NCI-H146 (cell line): ENCODE measurements at places on chromosomes 1 and 21.
A peak's percentile ranks its signal among the peaks of the same experiment; 100 is the strongest.

GRCh38 chr1:156886583-156887281 lies 6.8 kb upstream of the PEAR1 start:
- DNase-seq: no peak

DNA sequence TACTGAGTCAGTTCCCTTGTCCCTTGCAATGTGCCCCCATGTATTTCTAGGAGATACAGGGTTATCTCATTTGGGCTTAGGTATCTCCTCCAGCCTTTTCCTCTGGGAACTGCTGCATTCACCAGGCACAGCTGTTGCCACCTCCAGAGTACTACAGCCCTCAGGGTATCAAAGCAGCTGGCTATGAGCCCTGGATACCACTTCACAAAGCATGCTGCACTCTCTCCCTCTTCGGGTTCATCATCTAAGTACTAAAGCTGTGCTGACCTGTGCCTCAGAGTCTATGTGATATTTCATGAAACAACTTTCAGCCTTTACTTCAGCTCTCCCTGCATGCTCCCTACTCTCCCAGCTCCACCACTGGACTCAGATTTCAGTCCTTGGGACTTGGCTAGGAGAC lies 62.3 kb downstream of the CCDC185 start:
- no peak for DNase-seq

DNA sequence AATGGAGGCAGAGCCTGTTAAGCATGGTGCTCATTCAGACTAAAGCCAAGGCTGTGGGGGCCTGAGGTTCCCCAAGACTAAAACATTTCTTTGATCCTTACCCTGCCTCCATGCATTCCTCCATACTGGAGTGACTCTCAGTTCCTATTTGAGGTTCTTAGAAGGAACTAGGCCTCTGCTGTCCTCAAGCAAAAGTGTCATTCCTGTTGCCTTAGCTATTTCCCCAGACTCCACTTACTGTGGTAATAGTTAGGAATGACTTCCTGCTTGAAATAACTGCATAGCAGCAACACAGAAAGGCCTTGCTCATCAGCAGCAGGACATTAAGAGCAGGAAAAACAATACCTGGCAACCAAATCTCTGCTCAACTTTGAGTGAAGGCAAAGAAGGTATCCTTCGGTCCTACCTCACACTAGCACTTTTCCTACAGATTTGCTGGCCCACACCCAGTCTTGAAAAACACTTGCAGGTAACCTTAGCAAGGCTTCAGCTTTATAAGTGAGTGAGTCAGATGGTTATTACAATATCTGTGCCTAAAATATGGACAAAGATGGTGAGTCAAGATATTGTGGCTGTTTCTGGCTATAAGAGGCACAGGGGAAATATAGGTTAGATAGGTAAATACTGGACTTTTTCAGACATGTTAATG lies 14.8 kb downstream of the LRRC41 start:
- DNase-seq: no peak

DNA sequence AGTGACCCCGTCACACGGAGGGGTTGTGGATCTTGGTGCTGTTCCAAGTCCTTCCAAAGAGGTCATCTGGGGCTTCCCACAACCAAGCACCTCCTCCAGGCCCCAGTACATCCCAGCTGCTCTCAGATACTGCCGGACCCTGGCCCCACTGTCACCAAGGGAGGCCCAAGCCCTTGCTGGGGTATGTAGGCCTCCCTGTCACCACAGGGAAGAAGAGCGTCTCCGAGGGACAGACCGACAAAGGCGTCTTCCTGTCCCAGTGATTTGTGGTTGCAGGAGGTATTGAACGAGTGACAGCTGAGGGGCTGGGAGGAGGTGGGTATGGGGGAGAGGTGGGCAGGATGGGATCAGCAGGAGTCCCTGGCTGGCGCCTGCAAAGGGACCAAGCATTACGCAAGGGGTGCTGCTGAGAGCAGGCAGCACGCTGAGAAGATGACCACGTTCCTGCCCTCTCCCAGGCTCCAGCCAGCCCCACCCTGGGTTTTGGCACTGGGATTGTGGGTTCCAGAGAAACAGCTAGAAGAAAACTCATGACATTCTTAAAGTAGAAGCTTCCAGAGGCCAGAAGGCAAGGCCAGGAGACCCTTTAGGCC lies 29.7 kb downstream of the LRP8 start:
- DNase-seq: no peak

DNA sequence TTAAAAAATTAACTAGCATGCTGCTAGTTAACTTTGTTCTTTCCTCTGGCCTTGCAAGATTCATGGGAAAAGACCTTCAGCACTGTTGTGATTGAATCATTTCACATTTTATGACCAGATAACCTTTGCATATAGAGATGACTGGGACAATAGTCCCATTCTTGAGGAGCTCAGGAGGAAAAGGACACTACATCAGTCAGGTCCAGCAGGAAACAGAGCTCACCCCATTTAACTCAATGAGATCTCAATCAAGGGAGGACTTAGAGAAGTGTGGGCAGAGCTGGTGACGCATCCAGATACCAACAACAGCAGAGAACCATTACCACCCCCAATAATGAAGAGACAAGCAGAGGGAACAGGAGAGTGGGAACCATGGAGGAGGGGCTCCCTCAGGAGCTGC lies 109.4 kb upstream of the GUCA2B start:
- no peak for DNase-seq

GRCh38 chr1:217407534-217408001 lies 223.3 kb downstream of the GPATCH2 start:
- DNase-seq: no peak

DNA sequence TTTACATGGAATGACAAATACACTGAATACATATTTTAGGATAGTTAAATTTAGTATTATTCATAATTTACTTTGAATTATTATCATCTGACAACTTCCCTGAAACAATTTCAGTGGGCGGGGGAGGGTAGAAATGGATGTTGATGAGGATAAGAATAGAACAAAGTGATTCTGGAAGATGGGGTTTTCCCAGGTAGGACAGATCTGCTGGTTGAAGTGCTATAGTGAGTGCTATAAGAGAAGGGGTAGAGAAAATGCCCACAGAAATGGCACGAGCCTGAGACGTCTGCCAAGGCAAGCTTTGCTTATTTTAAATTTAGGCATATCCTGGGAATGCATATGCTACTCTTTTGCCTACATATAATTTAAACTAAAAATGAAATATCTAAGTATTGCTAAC lies 3.2 kb downstream of the CFH start:
- no peak for DNase-seq

DNA sequence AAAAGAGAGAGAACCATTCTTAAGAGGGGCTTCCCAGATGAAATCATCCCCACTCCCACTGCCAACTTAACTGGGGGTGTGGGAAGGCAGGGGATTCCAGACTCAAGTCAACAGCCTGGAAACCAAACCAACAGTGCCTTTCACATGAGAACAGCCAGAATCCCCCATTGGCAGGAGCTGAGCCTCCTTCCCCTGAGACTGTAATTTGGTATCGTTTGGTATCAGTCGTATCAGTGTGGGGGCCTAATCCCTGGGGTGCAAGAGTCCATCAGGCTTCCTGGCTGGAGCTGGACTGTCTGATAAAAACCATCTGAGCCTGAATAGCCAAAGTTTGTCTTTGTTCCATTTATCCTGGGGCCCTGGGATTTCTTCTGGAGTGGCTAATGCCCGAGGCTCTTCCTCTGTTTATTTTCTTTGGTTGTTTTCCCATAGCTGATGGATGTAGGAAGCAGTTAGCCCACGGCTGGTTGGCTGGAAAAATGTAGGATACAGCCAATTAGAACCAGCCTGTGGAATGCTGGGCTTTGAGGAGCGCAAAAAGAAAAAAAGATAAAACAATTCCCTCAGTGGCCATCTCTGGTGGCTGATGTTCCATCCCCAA lies 84.6 kb downstream of the LAMC2 start:
- DNase-seq: peak; percentile 27

DNA sequence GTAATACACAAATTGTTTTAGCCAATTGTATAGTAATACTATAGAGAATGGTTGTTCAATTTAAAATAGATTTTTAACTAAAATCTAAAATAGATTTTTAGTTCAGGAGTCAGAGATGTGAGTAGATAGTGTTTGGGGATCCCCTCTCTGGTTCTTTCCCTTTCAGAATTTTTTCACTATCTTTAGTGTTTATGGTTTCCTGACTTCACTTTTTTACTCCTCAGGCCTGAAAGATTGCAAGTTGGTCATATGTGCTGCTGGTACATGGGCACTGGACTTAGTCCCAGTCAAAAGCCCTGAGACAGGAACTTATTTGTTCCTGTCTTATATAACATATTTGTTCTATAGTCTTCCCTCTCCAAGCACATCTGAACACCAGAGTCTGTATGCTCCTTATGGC lies 96.8 kb upstream of the ATP1B1 start:
- no peak for DNase-seq

DNA sequence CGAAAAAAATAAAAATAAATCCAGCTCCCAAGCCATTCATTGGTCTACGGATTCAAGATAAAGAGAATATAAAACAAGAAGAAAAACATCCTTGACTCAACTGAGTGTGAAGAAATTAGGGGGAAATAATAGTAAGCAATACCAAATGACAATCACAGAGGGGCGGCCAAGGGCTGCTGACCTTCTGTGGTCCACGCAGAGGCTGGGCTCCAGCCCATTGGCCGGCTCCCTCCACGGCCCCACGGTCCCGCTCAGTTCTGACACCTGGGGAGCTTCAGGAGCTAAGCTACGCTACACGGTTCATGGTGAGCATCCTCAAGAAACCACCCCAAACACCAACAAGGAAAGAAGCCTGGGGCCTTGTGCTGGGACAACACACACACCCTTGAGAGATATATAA lies 400 bp upstream of the KRTAP10-12 start:
- DNase-seq: no peak

GRCh38 chr1:116870300-116870699 lies 39.4 kb upstream of the PTGFRN start:
- DNase-seq: no peak

GRCh38 chr1:192724670-192725069 lies 84.2 kb upstream of the RGS2 start:
- no peak for DNase-seq

DNA sequence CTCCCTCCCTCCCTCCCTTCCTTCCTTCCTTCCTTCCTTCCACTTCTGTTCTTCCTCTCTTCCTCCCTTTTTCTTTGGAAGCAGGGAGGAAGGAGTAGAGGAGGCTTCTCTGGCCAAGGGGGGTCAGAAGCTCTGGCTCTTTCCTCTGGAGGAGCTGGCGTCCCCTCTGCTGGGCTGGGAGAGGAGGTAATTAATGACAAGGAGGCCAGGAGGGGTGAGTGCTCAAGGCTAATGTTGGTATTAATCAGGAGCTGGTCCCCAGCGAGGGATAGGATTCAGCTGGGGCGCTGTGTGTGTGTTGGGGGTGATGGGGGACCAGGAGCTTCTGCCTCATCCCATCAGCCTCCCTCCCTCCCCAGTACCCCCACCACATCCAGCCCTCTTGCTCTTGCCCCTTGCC lies 6.2 kb upstream of the PEAR1 start:
- DNase-seq: no peak

GRCh38 chr1:153404086-153404635 lies 12.2 kb upstream of the S100A7A start:
- DNase-seq: no peak

DNA sequence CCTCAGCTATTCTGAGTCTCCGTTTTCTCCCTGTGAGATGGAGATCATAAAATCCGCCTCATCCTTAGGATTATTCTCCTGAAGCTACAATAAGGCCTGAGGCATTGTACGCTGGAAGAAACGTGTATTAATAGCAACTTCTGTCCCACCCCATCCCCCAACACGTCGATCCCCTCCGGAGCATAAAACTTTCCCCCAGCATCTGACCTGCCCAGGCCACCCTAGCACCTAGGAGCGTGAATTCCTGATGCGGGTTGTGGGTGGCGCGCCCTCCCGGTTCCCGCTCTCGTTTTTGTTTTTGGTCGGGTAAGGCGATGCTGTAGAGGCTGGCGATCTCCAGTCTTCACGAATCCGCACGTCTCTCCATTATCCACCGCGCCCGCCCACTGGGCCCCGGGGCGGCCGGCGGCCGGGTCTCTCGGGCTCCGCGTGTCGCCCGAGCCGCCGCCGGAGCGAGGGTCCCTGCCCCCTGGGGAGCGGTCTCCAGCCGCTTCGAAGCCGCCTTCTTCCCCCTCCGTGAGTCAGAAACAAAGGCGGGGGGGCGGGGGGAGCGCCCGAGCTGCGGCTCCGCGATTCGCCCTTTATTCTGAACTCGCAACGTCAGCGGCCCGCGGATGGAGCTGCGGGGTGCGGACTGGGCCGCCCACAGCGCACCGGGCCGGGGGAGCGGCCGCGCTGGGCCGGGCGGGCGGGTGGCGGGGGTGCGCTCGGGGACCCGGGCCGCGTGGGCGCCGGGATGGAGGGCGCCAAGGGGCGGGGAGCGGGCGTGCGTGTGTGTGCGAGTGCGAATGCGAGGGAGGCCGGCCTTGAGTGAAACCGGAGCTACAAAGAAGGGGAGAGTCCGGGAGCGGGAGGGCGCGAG lies at the start of gene PLEKHO1:
TSS of gene PLEKHO1 (plus strand) at position 646 of the 862 bp plus-strand sequence. CDS start 342 bp downstream, outside the sequence.
- peak; percentile 86 for DNase-seq

GRCh38 chr1:229058729-229059128 lies 212.2 kb upstream of the RAB4A start:
- no peak for DNase-seq

DNA sequence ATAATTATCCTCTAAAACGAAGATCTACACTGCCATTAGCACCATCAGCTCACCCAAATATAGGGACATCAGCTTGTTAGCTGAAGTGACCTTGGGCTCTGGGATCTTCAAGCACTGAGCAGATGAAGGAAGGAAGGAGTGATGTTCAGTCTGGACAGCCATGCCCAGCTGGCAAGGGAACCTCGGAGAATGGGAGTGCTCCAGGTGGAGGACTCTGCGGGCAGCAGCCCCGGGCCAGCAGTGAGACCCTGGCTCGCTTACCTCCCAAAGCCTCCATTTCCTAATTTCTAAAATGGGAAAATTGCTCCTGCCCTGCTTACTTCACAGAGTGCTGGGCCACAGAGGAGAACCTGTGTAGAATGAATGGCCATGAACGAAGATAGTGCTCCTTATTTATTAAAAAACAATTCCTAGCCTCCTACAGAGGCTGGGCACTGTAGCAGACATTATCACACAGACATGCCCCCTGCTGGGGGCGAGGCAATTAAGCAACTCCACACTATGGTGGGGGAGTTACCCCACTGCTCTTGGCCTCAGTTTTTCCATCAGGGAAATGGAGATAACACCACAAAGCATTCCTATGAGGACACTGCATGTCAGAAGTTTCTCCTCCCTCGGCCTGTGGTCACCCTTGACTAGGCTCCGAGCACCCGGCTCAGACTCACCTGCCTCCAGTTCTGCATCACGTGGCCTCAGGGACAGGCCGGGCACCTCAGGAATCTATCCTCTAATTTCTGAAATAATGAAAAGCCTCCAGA lies 117.6 kb downstream of the KCNN3 start:
- DNase-seq: peak; percentile 5

DNA sequence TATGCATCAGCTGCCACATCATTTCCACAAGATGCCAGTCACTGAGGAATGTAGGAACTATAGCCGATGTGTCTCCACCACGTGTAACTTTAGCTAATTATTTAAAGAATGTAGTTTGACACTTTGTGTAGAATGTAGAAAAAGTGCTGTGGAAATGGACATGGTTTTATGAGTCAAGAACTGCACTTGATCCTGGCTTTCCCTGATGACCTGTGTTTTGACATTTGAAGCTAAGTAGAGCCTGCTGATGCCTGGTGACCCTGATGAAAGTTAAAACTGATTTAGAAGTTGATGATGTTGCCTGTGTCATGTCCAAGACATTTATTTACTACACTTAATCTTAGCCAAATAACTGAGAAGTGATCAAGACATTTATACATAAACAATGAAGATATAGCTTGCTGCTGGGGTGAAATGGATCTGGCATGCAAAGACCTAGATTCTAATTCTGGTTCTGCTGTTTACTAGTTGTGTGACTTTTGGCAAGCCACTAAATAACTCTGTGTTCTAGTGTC lies 4.4 kb upstream of the OSBPL9 start:
- DNase-seq: no peak

GRCh38 chr1:76418531-76418930 lies 344.0 kb downstream of the ST6GALNAC3 start:
- DNase-seq: no peak
